ENCODE measurements at places on chromosomes 1 and 21. TPM values are rescaled to one million over a fixed set of nuclear protein-coding genes. Genes with fewer than 3 reads are reported as not detected.

The ESRRG gene
- total RNA-seq = 4.5 TPM

The DMBX1 gene
- not detected for total RNA-seq

The TIE1 gene
- 52.3 TPM for total RNA-seq

The AIRE gene
- 0.37 TPM for total RNA-seq

The SLAMF8 gene
- 40.7 TPM for total RNA-seq

The ARTN gene
- total RNA-seq = 0.23 TPM

The MCOLN3 gene
- 4.2 TPM for total RNA-seq

The TMPRSS15 gene
- total RNA-seq = not detected

The C8A gene
- not detected for total RNA-seq

GRCh38 chr21:15751546-15751945, 21.8 kb downstream of the USP25 start:
- no peak overlapping the region for H3K27ac ChIP-seq
- H3K4me3 ChIP-seq = no peak overlapping the region
- DNase-seq = no peak
- no peaks in the 10 kb centered on the region for H3K36me3 ChIP-seq
- H3K27me3 ChIP-seq = no peaks in the 10 kb centered on the region

DNA sequence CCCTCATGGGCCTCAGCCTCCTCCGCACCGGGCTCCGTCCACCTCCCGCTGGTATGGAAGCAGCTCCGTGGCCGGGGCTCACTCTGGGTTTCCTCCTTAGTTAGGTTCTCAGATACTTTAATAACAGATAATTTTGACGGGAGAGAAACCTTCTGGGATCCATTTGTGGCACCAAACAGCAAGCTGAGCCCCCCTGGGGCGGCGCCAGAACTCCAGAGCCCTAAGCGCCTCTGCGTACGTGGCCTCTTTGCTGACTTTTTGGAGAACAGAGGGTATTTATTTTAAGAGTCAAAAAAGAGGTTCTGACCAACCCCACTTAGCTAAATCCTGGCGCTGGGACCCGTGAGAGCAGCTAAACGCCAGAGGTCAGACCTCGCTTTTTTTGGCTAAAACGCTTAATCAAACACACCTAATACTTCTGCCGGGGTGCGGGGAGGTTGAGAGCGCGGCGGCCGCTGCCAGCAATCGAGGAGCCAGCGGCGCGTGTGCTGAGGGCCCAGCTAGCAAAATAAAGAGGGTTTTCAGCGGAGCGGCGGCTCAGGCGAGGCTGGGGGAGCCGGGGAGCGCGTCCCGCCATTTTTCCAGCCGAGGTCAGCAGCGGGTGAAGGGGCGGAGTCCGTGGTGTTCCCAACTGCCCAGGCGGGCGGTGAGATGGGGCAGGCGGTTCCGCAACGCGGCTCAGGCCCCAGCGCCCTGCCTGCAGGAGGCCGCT, 171.7 kb downstream of the PRDM16 start:
- peak; percentile 98 for DNase-seq
- H3K27me3 ChIP-seq = no peaks in the 10 kb centered on the region
- H3K4me3 ChIP-seq = no peak overlapping the region
- H3K4me1 ChIP-seq = peaks cover 16% of the 10 kb centered on the region

GRCh38 chr1:200302921-200303290, 106.9 kb downstream of the ZNF281 start:
- DNase-seq = peak; percentile 51
- no peaks in the 10 kb centered on the region for H3K36me3 ChIP-seq
- H3K27me3 ChIP-seq = no peaks in the 10 kb centered on the region
- no peaks in the 10 kb centered on the region for H3K4me1 ChIP-seq
- H3K4me3 ChIP-seq = peak overlapping the region; percentile 33

GRCh38 chr1:219330669-219331068, 157.0 kb downstream of the LYPLAL1 start:
- H3K36me3 ChIP-seq = no peaks in the 10 kb centered on the region
- H3K27ac ChIP-seq = no peak overlapping the region
- H3K4me1 ChIP-seq = peaks cover 5% of the 10 kb centered on the region
- H3K27me3 ChIP-seq = no peaks in the 10 kb centered on the region

DNA sequence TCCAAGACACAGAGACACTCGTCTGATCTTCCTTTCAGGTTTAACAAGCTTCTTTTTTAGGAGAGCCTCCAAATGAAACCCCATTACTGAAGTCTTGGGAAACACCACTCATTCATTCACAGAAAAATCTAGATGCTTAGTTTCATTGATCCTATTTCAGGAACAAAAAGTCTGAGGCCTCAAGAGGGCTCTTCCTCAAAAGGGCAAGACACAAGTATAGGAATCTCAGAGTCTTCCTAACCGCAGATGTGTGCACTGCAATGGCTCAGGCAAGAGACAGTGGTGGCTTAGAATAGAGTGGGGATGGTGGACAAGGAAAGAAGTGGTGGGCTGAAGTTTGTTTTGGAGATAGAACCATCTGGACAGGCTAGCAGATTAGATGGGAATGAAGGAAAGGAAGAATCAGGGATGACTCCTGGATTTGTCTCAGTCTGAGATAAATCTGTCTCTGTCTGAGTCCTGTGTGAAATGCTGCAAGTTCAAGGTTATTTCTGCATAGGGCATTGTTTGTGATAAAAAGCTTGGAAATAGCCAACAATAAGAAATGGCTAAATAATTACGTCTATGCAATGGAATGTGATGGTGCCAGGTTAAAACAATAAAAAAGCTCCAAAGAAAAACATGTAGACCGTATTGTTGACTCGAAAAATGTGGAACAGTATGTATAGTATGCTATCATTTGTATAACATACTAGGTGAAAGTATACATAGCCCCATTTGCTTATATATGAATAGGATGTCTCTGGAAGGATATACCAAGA, 8.9 kb upstream of the CTSE start:
- no peak for DNase-seq
- no peak overlapping the region for H3K27ac ChIP-seq
- H3K27me3 ChIP-seq = no peaks in the 10 kb centered on the region
- H3K4me3 ChIP-seq = no peak overlapping the region

- no peaks in the 10 kb centered on the region for H3K27me3 ChIP-seq
- H3K27ac ChIP-seq = no peak overlapping the region
- H3K4me1 ChIP-seq = no peaks in the 10 kb centered on the region
These were observed 117.8 kb downstream of the HHAT start for GRCh38 chr1:210446479-210446878.

GRCh38 chr1:73782901-73783300, 415.1 kb downstream of the LRRIQ3 start:
- H3K4me3 ChIP-seq = no peak overlapping the region
- H3K4me1 ChIP-seq = no peaks in the 10 kb centered on the region
- H3K36me3 ChIP-seq = no peaks in the 10 kb centered on the region

DNA sequence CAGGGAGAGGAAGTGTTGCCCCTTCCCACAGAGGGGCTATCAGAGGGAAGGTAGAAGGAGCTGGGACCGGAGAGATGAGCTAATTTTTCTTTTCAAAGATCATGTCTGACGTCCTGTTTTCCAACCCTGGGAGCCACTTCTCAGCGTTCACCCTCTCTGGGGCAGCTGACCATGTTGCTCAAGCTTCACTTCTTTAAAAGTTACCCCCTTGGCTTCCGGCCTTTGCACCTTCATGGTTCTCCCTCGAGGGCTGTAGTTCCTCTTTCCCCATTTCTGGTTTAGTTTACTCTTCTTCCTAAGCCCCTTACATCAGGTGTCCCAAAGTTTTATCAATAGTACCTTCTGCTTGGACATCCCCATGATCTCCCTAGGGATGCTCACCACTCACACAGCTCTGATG, 23.8 kb upstream of the CSF1 start:
- H3K27me3 ChIP-seq = no peaks in the 10 kb centered on the region
- no peaks in the 10 kb centered on the region for H3K36me3 ChIP-seq
- H3K27ac ChIP-seq = no peak overlapping the region

DNA sequence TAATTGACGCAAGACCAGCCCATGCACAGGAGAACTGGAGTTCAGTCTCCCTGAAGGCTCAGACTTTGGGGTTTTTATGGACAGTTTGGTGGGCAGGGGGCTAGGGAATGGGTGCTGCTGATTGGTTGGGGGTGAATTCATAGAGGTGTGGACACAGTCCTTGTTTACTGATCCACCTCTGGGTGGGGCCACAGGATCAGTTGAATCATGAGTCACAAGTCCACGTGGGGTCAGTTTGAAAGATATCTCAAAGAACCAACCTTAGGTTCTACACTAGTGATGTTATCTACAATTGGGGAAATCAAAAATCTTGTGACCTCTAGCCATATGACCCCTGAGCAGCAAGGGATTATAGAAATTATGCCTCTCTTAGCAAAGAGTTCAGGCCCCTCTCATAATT, 127.9 kb upstream of the L1TD1 start:
- H3K4me3 ChIP-seq = no peak overlapping the region
- H3K27ac ChIP-seq = peak overlapping the region; percentile 49
- H3K27me3 ChIP-seq = no peaks in the 10 kb centered on the region
- no peak for DNase-seq
- no peaks in the 10 kb centered on the region for H3K36me3 ChIP-seq

GRCh38 chr21:36478941-36479340, 981 bp downstream of the CLDN14 start:
- H3K36me3 ChIP-seq = no peaks in the 10 kb centered on the region
- no peak overlapping the region for H3K27ac ChIP-seq
- no peaks in the 10 kb centered on the region for H3K27me3 ChIP-seq
- no peaks in the 10 kb centered on the region for H3K4me1 ChIP-seq
- DNase-seq = peak; percentile 39

DNA sequence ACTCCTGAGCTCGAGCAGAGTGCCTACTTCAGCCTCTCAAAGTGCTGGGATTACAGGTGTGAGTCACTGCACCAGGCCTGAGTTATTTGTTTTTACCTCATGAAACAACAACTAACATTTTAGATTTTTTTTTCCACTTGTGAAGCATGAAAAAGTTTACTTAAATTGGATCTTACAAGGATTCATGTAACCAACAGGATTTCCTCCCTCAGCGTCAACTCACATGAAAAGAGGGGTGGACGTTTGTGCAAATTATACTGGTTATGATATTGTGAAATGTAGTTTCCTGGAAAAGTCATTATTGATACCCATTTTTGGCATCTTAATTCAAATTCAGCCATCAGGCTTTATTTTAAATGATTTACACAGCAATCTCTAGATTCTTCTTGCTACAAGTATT, 6.5 kb downstream of the CNST start:
- peak overlapping the region; percentile 45 for H3K27ac ChIP-seq
- no peaks in the 10 kb centered on the region for H3K36me3 ChIP-seq
- H3K4me1 ChIP-seq = peaks cover 3% of the 10 kb centered on the region
- no peak overlapping the region for H3K4me3 ChIP-seq
- H3K27me3 ChIP-seq = no peaks in the 10 kb centered on the region

- no peaks in the 10 kb centered on the region for H3K27me3 ChIP-seq
- no peak for DNase-seq
These were observed 749 bp downstream of the SEC16B start for GRCh38 chr1:177969109-177969508.

DNA sequence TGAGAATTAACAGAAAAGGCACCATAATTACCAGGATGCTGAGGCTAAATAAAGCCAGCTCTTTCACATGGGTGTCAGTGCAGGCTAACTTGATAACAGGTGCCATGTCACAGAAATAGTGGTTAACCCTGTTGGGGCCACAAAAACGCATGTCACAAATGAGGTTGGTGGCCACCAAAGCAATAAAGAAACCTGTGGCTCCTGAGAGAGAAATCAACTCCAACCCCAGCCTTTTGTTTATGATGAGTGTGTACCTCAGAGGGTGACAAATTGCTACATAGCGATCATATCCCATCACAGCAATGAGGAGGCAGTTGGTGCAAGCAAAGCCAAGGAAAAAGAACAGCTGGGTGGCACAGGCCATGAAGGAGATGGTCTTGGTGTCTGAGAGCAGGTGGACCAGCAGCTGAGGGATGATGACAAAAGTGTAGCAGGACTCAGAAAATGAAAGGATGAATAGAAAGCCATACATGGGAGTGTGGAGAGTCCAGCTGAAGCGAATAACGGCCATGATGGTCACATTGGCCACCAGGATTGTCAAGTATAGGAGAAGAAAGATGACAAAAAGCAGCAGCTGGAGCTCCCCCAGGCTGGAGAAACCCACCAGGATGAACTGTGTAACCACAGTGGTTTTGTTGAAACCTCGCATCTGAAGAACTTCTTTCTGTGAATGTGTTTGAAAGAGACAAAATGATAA, at the start of gene OR10T2:
OR10T2 (minus strand) TSS at position 649 of the 697 bp plus-strand sequence; CDS start at position 649, 0 bp downstream.
- H3K27ac ChIP-seq = no peak within 1 kb of the TSS
- H3K36me3 ChIP-seq = no peaks in the 10 kb centered on the region
- H3K4me3 ChIP-seq = no peak within 1 kb of the TSS
- H3K27me3 ChIP-seq = no peaks in the 10 kb centered on the region
- H3K4me1 ChIP-seq = no peaks in the 10 kb centered on the region

GRCh38 chr1:15283526-15283925, 36.5 kb downstream of the FHAD1 start:
- H3K36me3 ChIP-seq = no peaks in the 10 kb centered on the region
- no peak for DNase-seq
- H3K27ac ChIP-seq = no peak overlapping the region

DNA sequence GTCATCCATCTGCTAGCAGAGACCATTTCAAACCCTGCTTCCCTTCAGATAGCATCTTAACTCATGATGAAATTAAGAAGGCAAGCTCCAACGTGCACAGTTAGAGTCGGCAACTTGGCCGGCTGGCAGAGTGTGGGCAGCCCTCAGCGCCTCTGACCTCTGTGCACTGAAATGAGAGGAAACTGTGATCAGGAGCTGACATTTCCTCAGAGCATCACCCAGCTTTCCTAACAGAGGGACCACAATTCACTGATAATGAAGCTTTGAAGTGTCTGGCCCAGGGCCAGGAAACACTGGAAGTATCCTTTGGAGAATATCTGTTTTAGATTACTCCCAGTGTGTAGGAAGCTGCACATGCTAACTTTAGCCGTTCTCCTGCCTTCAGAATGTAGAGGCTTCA, 145.0 kb upstream of the ZC3H11B start:
- peak; percentile 81 for DNase-seq
- no peak overlapping the region for H3K4me3 ChIP-seq
- H3K27me3 ChIP-seq = no peaks in the 10 kb centered on the region
- H3K36me3 ChIP-seq = no peaks in the 10 kb centered on the region
- peaks cover 30% of the 10 kb centered on the region for H3K4me1 ChIP-seq
- no peak overlapping the region for H3K27ac ChIP-seq

DNA sequence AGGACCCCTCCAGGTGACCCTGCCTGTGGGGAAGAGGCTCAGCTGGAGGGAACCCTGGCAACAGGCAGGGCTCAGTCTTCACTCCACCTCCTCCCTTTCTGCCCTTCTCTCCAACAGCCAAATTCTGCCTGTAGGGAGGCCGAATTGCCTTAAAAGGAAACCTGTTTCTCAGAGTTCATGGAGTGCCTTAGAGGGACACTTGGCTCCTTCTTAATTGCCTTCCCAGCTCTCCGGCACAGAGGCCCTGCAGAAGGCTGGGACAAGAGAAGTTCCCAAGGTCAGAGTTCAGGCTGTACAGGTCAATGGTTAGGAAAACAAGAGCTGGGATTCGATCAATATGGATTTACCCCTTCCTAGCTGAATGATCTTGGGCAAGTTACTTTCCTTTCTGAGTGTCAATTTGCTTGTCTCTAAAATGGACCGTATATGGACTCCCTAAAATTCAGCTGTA, 6.2 kb downstream of the CSRP1 start:
- peak; percentile 43 for DNase-seq
- peak overlapping the region; percentile 27 for H3K27ac ChIP-seq
- H3K4me1 ChIP-seq = peaks cover 41% of the 10 kb centered on the region
- H3K36me3 ChIP-seq = peaks cover 6% of the 10 kb centered on the region

GRCh38 chr1:180927348-180927747, 14.7 kb downstream of the KIAA1614 start:
- no peak overlapping the region for H3K27ac ChIP-seq
- H3K27me3 ChIP-seq = no peaks in the 10 kb centered on the region
- H3K4me3 ChIP-seq = no peak overlapping the region
- DNase-seq = no peak

Data from lung (tissue), 17 donors.